Stimulated activated CD4-positive, alpha-beta T cell treated with anti-CD3 and anti-CD28 coated beads, Interleukin-1b, Interleukin-23, amount 100 ng/mL, for 1 hour (primary cell): ENCODE measurements at places on chromosomes 5 and 9.

GRCh38 chr9:13137426-13137825, 142.1 kb downstream of the MPDZ start:
- no peak for DNase-seq

DNA sequence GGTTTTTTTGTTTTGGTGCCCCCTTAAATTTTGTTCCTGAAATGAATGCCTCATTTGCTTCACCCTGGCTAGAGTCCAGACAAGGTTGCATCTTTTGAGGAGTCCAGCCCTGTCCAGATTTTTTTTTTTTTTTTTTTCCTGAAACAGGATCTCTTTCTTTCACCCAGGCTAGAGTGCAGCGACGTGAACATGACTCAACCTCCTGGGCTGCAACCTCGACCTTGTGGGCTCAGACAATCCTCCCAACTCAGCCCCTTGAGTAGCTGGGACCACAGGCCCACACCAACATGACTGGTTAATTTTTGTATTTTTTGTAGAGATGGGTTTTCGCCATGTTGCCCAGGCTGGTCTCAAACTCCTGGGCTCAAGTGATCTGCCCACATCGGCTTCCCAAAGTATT, 469.0 kb upstream of the BRINP1 start:
- no peak for DNase-seq

DNA sequence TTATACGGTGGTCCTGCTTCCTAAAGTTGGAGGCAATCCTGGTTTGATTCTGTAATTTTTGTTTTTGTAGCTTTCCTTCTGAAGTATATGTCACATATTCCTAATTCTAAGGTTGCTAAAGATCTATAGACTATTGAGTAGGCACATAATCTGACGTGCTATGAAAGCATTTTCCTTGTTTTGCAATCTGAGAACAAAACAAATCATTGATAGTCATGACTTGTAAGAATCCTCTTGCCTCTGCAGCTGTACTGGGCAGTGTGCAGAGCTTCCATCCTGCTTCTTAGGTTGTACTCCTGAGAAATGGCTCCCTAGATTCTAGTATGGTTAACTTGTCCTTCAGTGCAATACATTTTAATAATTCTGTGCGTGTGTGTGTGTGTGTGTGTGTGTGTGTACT, 35.4 kb downstream of the SEMA6A start:
- no peak for DNase-seq

- DNase-seq: no peak
Measured at GRCh38 chr9:91949946-91950664, at the start of gene ROR2. ROR2 (minus strand) TSS chr9:91950228.

- DNase-seq: no peak
Measured at GRCh38 chr9:112530751-112531205, 44.2 kb downstream of the KIAA1958 start.
